ENCODE measurements at places on chromosomes 1 and 21. TPM values are rescaled to one million over a fixed set of nuclear protein-coding genes. Genes with fewer than 3 reads are reported as not detected.

- no peak for DNase-seq
Observed at GRCh38 chr1:55155522-55155921, 59.6 kb downstream of the USP24 start.

The CRNN gene
- not detected for total RNA-seq

The C1orf105 gene
- not detected for total RNA-seq

DNA sequence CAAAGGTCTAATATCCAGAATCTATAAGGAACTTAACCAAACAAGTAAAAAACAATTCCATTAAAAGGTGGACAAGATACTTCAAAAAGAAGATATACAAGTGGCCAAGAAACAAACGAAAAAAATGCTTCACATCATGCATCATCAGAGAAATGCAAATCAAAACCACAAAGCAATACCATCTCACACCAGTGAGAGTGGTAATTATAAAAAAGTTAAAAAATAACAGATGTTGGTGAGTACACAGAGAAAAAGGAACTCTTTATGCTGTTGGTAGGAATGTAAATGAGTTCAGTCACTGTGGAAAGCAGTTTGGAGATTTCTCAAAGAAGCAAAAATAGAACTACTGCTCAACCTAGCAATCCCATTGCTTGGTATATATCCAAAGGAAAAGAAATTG is 218.6 kb downstream of the SLC44A5 start:
- DNase-seq, result no peak

DNA sequence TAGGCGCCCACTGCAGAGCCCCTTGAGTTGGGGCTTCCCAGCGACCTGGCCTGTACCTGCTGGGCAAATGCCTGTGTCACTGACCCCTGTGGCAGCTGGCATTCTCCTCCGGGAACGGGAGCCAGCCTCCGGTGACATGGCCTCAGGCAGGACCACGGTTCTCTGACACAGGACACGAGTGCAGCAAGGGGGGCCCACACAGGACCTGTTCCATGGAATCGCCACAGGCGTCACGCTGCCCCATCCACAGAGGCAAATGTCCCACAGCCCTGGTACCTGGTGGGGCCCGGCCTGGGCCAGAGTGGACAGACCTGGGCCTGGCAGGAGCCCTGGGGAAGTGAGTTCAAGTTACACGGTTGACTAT is 2.6 kb downstream of the ITGB2 start:
- DNase-seq, result no peak

GRCh38 chr1:19260211-19261138 is 8.9 kb downstream of the MRTO4 start:
- no peak for DNase-seq

The NKAIN1 gene
- not detected for total RNA-seq

The B3GALT5 gene
- total RNA-seq, result not detected

DNA sequence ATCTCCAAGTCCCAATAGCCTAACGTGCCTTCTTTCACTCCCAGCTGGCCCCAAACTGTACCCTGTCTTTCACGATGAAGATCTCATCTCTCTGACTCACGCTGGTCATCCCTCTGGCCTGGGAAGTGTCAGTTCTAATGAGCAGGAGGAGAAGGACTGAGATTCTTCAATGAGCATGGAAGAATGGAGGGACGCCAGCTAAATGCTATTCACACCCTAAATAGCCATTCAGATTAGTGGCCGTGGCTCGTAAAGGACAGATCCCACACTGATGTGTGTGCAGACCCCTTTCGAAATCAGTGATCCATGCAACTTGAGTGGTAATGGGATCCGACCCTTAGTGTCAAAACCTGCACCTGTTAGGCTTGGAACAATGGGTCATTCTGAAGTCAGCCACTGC is 75.9 kb upstream of the SMYD2 start:
- DNase-seq, result no peak

DNA sequence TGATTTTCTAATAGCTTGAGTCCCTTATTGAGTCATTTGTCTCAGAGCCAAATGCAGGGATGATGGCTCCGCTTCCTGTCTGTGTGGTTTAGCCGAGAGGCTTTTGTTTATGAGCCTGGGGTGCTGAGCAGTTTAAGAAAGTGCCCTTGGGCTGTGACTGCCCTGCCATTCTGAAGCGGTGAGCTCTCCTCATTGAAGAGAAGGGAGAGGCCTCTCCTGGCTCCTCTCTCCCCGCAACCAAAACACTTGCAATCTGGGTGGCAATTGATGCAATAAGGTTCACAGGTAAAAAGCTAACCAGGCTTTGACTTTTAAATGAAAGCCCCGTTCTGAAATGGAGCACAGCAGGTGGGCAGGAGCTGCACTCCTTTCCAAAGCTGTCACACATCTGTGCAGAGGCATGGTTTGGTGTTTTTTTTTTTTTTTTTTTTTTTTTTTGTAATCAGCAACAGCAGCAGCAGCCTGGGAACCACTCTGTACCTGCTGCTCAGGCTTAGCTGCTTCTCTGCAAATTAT is 403.7 kb downstream of the SIPA1L2 start:
- DNase-seq, result no peak

DNA sequence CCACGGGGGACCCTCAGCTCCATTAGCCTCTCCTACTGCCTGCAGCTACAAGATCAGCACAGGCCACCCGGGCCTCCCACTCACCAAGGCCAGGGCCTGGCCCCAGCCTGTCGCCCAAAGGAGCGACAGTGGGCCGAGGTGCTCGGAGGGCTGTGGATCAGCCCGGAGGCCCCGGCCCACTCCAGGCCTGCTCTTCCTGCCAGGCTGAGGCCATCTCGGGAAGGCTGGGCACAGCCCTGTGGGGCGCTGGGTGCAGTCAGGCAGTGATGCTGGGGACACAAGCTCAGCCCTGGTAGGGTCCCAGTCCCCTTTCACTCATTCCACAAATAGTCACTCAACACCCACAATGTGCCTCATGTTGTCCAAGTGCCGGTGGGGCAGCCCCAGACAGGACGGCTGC is 58.8 kb downstream of the CASZ1 start:
- DNase-seq, result no peak

DNA sequence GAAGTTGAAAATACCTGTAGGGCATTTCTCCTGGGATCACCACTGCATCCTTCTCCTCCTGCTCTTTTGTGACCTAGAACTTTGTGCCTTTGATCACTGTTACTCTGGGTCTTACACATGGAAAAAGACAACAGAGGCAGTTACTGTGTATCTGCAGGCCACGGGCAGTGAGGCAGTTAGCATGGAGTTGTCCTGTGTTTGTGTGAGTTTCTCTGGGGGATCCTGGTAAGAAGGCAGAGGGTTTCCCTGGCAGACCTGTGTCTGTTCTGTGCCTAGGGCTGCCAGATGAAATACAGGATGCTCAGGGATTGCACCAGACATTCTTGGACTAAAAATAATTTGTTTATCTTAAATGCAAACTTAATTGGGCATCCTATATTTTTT is 44.4 kb upstream of the SCCPDH start:
- no peak for DNase-seq

The PMVK gene
- 16.2 TPM for total RNA-seq
